ENCODE measurements at places on chromosomes 7 and 10.

DNA sequence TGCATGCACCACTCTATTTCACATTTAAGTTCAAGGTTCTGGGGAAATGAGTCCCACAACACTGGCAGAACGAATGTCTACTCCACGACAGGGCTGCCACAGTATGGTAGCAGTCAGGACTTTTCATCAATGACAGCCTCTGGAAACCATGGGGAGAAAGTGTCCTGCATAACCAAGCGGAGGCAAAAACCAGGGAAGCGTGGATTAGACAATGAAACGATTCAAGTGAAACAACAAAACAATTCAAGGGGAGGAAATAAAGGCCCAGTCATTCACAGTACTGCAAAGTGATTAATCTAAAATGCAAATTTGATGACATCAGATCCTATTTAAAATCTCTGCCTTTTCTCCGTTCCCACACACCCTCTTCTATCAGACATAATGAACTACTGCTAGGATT lies 168.2 kb downstream of the DPY19L1 start:
- DNase-seq: no peak

- no peak for DNase-seq
Measured at GRCh38 chr7:142485617-142486226, 227.9 kb upstream of the PRSS58 start.

GRCh38 chr7:98514211-98515031 lies 102.7 kb upstream of the NPTX2 start:
- no peak for DNase-seq

DNA sequence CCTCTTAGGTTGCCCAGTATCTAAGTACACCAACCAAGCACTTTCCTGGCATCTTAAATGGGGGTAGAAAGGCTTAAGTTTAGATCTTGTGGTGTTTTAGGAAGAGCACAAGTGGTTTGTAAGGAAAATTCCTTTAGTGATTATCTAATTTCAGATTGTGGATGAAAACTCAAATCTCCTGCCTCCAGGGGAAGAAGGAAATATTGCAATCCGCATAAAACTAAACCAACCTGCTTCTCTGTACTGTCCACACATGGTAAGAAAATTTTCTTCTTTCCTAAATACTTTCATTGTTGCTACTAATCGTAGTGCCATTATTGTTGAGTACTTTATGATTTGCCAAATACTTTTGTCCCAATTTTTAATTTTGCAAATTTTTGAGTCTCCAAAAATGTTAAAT lies 31.1 kb downstream of the ACSM6 start:
- no peak for DNase-seq
